ENCODE measurements at places on chromosomes 1 and 21.

- no peak for DNase-seq
Observed at GRCh38 chr1:173301507-173301906, 94.4 kb upstream of the TNFSF4 start.

GRCh38 chr1:91440847-91441246, 36.2 kb upstream of the HFM1 start:
- no peak for DNase-seq

GRCh38 chr1:194548071-194548470, 1361.7 kb upstream of the B3GALT2 start:
- DNase-seq = no peak

GRCh38 chr1:89836252-89837035, 15.6 kb downstream of the LRRC8D start:
- no peak for DNase-seq

DNA sequence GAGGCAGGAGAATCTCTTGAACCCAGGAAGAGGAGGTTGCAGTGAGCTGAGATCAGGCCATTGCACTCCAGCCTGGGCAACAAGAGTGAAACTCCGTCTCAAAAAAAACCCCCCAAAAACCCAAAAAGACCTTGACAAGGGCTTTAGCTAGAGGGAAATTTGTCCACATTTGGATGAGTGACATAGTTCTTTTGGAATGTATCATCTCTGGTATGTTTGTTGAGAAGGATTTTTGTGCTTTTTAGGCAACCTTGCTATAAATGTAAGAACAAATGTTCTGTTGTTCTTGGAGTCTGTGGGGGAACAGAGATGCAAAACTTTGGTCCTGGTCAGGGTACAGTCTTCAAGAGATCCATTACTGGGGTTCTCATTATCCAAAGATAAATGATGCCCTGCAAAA, 28.9 kb downstream of the INAVA start:
- no peak for DNase-seq

DNA sequence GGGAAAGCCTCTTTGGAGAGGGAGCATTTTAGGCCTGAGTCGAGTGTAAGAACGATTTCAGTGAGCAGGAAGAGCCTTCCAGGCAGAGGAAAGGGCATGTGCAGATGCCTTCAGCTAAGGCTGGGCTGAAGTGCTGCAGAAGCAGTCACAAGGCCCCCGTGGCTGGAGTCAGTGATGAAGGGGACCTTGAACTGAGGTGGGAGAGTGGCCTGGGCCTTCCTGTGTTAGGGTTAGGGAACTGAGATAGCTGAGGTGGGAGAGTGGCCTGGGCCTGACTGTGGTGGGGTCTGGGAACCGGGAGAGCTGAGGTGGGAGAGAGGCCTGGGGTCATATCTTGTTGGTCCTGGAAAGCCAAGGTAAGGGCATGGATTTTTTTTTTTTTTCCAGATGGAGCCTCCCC, 50.9 kb upstream of the ETV3 start:
- DNase-seq = no peak

DNA sequence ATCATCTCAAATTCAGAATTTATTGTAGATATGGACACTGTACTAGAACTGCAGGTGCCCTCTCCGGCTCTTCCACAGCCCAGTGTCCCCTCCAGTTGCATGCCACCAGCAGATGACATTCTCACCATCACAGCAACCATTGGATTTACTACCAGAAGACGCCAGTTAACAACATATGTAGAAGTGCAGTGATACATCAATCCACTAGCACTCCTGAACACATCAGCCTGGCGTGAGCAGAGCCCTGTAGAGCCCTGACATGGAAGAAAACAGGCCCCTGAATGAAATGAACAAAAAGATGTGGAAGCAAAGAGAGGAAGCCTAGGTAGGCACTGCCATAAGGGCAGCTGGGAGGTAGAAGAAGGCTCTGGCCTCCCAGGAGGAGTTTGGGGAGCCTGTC, 73.1 kb upstream of the GALNT2 start:
- DNase-seq = no peak

GRCh38 chr1:156042828-156043227, 10.8 kb downstream of the UBQLN4 start:
- DNase-seq = no peak

DNA sequence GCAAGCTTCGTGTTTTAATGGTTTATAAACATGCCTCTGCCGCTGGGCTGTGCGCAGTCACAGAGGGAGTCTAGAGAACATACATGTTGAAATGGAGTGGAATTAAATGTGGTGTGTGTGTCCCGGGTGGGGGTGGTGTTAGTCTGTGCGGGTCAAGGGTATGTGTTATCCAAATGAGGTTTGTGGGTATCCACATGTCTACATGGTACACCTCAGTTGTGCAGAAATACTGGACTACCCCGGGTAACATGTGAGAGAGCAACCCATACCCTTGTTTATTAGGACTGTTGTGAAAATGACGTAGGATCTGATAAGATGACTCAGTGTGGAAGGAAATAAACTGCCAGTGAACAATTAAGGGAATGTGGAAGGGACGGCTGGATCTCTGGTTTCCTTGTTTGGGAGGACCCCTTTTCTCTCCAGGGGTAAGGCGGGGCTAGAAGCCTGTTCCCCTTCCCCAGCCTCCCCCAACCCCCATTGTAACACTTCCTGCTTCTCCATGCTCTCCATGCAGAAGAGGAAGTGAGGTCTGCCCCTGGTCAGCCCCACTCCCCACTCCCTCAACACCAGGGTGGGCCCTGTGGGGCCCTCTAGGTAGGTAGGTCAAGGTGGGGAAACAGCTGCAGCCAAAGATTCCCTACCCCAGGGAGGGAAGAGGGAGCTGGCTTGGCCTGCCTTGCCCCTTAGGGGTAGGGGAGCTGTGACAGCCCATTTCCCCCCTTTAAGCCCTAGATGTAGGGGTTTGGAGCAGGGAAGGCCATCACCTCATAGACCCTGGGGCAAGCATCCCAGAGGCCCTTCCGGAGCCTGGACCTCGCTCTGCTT, 690 bp downstream of the EPS8L3 start:
- no peak for DNase-seq

DNA sequence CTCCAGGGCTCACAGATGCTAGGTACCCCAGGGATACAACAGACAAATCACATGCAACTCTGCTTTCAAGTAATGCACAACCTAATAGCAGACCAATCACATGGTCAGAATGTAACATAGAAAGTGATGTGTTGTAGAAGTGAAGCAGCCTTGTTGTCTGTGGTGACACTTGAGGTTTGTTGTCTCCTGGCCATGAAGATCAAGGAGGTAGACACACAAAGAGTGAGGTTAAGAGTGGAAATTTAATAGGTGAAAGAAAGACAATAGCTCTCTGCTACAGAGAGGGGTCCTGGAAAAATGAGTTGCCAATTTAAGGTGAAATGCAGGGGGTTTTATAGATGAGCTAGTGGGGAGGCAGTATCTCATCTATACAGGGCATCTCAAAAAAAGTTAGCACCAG, 2.5 kb upstream of the TMEM9 start:
- DNase-seq = no peak

DNA sequence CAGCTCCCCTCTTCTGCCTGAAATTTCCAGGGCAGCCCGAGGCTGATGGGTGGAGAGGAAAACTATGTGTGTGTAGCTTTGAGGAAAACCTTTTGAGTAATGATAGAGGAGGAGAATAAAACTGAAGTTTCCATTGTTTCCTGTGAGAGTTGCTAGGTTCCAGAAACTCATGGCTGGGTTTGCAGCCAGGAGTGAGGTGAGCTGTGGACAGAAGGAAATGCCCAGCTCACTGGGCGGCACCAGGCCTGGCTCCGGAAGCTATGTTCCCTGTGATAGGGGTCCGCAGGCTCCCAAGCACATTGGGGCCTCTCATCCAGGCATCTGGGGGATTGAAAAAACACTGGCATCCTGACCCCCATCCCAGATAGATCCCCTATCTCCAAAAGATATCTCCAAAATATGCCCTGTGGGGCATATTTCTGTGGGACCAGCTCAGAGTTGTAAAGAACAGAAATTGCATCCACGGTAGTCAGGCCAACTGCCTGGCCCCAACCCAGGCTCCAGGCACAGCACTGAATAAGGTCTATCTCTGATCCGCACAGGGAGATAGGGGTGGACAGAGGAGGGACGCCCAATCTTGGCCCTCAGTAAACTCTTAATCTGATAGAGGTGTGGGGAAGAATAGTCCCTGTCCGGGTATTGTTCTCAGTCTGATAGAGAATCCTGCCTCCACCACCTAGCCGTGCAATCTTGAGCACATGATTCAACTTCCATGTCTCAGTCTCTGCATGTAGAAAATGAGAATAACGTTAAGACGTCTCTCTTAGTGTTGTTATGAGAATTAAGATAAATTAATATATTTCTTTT, 1.8 kb upstream of the HSPG2 start:
- no peak for DNase-seq

DNA sequence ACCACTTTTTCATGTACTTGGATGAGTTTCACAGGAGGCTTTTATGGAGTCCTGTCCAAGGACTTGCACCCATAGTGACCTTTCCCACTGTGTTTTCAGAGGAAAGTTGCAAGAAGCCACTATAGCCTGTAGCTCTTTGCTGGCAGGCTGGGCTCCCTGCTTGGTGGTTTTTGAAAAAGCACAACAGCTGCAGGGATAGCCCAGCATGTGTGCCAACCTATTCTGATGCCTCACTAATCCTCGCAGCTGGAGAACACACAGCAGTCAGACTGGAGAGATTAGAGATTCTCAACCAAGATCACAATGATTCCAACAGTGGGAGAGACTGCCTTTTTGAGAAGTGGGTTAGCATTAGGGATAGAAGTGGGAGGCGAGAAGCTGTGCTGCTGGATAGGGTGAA, 24.1 kb upstream of the ARHGEF11 start:
- DNase-seq = no peak

DNA sequence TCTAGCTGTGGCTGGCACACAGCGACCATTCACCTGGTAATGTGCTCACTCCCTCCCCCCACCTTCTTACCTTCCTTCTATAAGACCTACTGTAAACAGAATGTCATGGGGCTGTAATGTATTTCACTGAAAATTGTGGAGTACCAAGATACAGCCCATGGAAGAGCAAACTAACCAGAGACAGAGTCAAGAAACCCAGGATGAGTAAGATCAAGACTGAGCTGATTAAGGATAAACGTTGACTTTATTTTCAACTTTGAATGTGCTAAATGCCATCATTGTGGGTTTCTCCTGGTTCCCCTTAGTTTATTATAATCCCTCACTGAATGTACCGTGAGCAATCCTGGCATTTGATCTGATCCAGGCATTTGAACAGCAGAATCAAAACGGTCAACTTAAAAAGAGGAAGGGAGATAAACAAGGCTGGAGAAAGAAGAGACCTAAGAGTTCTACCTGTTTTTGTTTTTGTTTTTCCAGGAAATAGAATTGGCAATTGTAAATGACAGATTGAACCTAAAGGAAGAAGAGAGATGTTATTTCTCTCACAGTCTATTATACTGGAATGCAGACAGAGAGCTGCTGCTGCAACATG, 16.1 kb upstream of the ATP1B1 start:
- DNase-seq = no peak

DNA sequence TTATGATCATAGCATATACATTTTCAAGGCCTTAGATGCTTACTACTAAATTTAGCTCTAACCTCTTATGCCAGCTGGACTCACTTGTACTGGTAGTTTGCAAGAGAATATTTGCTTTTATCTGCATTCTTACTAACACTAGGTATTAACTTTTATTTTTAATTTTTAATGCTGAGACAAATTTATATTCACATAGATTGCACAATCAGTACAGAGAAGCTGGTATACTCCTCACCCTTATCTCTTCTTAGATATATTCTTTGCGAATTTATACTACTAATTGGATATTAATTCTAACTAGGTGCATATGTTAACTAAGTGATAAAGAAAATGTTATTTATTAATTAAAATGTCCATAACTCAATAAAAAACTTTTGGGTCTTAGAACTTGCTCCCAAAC, 561.8 kb upstream of the PRMT6 start:
- no peak for DNase-seq

DNA sequence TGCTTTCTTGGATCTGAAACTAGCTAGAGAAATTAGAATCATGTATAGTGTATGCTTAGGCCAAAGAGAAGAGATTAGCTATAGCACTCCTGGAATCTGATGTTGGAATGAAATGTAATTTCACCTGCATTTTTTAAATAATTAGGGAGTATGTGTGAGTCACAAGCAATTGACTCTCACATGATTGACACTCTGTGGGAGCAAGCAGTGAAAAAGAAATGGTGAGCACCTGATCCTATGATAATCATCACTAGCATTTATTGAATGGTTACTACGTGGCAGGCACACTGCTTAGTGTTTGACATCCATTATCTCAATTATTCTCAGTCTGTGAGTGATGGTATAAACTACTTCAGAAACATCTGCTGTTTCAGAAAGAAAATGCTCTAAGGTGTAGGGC, 176.6 kb downstream of the NRIP1 start:
- DNase-seq = no peak

DNA sequence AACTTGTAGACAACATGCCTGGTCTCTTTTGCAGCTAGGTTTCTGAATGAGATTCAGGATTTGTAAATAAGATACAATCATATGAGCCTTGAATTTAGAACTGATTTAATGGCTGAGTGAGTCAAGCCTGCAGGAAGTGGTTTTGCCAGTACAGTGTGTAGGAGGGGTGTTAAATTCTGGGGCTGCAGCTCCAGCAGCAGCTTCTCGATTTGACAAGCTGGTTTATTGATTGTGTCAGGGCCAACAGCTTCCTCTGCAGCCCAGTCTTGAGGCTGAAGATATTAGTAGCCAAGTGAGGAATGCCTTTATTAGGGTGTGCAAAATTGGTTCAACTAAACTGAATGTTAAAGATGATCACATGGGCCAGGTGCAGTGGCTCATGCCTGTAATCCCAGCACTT, 11.5 kb upstream of the PLA2G5 start:
- DNase-seq = no peak

- no peak for DNase-seq
Observed at GRCh38 chr21:45581322-45581712, 39.1 kb upstream of the SLC19A1 start.

- DNase-seq = no peak
Observed at GRCh38 chr1:243428617-243429342, 172.9 kb downstream of the SDCCAG8 start.

GRCh38 chr1:11187000-11187399, 2.2 kb upstream of the ANGPTL7 start:
- no peak for DNase-seq

- no peak for DNase-seq
Observed at GRCh38 chr1:100892554-100892953, 2.1 kb downstream of the EXTL2 start.

DNA sequence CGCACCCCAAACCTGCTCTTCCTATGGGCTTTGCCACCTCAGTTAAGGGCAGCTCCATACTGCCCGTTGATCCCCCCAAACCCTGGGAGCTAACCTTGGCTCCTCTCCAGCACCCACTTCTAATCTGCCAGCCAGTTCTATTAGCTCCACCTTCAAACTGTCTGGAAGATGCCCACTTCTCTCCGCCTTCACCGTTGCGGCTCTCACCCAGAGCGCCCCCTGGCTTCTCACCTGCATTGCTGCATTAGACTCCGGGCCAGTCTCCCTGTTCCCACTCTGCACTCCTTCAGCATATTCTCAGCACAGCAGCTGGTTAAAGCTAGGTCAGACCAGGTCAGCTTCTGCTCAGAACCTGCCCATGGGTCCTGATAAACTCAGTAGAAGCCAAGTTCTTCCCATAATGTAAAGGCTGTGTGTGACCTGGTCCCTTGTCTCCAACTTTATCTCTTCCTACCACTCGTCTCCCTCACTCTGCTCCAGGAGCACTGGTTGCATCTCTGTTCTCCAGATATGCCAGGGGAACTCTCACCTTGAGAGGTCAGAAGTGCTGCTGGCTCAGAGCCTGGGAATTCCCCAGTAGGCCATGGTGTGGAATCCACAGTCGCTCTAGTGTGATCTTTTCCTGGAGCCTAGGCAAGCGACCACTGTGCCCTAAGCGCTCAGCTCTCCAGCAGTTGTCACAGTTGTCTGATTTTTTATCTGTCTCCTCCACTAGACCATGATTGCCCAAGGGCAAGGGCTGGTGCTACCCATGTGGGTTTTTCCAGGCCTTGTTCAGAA, 150.3 kb downstream of the HMGB4 start:
- peak; percentile 18 for DNase-seq

- no peak for DNase-seq
Observed at GRCh38 chr1:207977876-207978275, 67.0 kb upstream of the CD34 start.

All from GM18507 (cell line).